GM12891 (cell line): ENCODE measurements at places on chromosomes 3 and 15.

DNA sequence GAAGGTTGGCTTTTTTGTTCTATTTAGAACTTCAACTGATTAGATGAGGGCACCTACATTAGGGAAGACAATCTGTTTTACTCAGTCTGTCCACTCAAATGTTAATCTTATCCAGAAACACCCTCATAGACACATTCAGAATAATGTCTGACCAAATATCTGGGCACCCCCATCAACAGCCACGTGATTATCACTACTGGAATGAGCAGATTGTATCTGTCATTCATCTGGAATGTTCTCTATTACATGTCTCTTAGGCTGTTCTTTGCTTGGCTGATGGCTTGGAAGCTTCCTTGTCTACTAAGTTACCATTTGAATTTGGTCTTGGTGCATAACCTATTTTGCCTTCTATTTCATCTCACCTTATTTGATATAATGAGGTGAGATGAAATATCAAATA is 15.7 kb upstream of the LRRC58 start:
- DNase-seq: no peak

GRCh38 chr3:158658889-158659288 is 13.6 kb downstream of the LXN start:
- no peak for DNase-seq

- no peak for DNase-seq
Measured at GRCh38 chr3:53005854-53006513, 39.9 kb downstream of the SFMBT1 start.

GRCh38 chr3:113097960-113098447 is 107.2 kb downstream of the GTPBP8 start:
- DNase-seq: no peak

DNA sequence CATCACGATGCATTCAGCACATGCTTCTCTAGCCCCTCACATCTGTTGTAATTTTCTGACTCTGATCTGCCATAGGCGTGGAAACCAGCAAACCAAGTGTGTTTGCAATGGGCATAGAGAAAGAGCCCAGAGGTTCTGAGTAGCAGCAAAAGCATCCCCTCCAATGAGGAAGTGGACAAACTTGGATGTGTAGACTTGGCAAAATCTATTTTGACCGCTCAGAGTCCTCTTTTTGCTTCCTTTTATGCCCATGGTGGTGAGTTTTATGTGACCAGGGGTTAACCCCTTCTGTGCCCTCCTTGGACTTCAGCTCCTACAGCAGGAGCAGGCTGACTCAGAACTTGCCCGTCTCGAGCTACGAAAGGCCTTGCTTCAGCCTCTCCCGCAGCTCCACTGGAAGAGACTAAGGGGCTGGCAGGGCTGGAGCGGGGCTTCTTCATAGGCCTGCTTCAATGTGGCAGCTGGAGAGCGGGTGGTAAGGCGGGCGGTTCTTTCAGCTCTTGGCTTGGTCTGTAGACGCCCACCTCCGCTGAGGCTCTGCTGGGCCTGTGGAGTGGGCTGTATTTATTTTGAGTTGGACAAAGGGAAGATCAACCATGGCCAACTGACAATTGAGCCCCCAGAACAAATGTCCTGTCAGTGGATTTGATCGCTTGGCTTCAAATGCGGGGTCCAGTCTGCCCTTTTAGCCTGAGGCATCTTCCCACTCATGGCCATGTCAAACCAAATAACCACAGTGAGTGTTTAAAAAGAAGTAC is 6.5 kb upstream of the ETV5 start:
- no peak for DNase-seq

- DNase-seq: no peak
Measured at GRCh38 chr3:56997041-56997440, 63.4 kb upstream of the SPATA12 start.
